Ascending aorta (tissue), 2 donors: ENCODE measurements at places on chromosomes 7 and 10.

GRCh38 chr7:27685209-27685608 lies 22.5 kb upstream of the HIBADH start:
- DNase-seq: no peak

GRCh38 chr7:150787321-150788281 lies 12.6 kb downstream of the TMEM176B start:
- no peak for DNase-seq

DNA sequence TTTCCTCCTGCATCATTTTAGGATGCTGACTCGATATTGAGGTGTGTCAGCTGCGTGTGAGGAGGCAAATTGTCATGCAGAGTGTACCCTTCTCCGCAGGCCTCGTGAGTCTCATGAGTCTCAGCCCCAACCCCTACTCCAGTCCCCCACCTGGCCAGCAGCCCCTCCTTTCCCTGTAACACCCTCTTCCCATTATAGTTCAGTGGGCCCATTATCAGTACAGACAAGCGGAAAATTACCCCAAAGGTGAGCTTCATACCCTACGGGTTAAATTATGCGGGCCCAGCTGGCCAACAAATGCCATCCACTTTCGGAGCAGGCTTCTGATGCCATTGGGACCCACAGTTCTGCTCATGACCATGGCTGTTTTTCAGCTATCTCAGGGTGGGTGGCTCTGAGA lies 25.2 kb downstream of the SFTPD start:
- DNase-seq: no peak

DNA sequence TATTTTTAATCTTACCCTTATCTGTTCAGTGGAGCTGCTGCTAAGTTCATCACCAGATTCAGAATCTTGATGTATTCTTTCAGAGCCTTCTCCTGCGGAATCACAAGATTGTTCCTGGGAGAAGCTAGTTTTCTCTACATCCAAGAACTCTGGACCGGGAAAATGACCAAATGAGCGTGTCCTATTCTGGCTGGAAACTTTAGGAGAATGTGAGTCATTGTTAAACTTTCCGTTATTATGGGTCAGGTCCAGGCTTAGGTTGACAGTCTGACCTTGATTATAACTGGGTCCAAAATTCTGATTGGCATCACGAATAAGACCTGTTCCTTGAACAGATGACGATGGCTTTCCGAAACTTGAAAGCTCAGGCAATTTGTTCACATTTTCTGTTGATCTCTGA lies 20.5 kb downstream of the ARHGAP12 start:
- no peak for DNase-seq

DNA sequence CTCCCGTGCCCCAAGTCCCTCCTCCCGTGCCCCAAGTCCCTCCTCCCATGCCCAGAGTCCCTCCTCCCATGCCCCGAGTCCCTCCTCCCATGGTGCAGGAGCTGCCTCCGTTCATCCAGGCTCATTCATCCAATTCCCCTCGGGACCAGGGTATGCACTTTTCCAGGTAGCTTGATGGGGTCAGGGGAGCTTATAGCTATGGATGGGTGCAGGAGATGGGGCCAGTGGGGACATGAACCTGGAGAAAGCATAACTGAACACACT lies 201.3 kb downstream of the PTPRN2 start:
- DNase-seq: no peak

DNA sequence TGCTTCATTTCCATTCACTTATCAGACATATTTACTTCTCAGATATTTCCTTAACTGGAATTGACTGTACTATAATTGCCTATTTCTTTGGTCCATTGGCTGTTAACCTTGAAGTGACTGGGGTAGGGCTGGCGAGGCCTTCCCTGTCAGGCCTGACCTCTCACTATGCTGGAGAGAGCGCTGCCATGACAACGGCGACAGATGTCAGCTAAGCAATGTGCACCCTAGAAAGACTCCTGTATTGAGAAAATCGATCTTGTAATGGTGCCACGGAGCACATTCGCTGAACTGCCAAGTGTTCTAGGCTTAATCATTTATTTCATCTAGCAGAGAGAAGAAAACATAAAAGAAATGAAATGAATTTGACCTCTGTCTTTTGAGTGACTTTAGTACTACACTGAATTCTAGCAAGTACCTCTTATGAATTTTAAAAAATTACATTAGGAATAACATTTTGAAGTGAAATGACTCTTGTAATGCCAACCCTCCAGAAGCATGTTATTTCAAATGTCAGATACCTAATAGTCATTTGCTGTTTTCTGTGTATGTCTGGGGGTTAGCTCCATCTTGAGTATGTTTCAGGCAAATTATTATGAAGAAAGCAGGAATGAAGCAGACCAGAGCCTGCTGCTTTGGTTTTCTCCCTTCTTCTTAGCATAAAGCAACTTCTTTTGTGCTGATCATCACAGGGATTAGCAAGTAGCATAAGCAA lies 148.0 kb downstream of the SNX10 start:
- no peak for DNase-seq

GRCh38 chr10:299512-299911 lies 164.3 kb downstream of the ZMYND11 start:
- DNase-seq: no peak
